Cortex of kidney (tissue), 1 donor: ENCODE measurements at places on chromosomes 3 and 15.

GRCh38 chr3:122497425-122497824 lies 17.3 kb downstream of the KPNA1 start:
- DNase-seq, result no peak

GRCh38 chr15:70140543-70141375 lies 43.0 kb upstream of the TLE3 start:
- no peak for DNase-seq

- no peak for DNase-seq
Observed at GRCh38 chr15:41811432-41812195, 16.3 kb upstream of the JMJD7 start.

DNA sequence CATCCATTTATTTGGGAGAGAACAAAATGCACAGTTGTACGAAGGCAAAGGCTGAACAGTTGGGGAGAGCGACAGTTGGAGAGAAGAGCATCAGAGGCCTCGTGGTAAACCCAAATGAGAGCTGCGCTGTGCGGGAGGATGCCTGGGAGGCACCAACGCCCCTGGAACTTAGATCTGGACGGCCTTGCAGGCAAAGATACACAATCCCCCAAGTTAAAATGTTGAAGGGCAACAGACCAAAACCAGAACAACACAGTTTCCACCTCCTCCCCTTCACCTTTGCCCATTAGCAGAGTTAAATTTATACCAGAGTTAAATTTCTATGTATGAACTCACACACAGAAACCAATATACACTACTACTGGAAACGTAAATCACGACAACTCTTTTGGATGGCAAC lies 339.6 kb downstream of the RORA start:
- no peak for DNase-seq

DNA sequence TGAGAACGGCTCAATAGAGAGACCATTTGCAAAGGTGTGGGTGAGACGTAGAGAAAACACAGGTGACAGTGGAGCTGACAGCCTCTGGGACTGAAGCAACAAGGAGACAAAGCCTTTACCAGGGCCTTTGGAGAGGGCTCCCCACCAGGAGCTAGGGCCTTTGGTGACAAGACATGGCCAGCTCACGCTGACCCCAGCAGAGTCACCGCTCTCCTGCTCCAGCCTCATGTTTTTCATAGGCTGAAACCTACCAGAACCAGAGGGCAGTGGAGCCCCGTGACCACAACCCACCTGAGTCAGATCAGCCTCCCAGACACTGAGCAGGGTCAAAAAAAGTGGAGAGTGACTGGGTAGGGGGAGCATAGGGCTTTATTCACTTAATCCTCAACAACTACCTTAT lies 214.7 kb downstream of the SHQ1 start:
- DNase-seq, result no peak
